ENCODE measurements at places on chromosomes 7 and 10.

DNA sequence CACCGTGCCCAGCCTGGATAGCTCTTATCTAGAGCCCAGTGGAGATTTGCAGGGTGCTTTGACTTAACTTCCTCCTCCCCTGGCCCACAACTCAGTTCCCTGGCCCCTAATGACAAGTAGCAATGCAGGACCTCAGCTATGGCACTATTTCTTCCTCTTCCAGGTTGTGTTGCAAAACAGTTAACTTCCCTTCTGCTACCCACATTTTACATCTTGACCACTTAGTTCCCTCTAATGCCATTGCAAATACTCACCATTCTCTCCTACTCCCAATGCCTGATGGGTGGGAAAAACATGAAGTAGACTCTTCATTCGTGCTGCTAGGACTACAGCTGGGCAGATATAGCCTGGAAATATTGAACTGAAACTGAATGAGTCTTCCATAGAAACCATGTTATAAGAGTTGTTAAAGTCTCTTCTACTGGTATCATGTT, 39.1 kb upstream of the FGL2 start:
- DNase-seq = no peak

DNA sequence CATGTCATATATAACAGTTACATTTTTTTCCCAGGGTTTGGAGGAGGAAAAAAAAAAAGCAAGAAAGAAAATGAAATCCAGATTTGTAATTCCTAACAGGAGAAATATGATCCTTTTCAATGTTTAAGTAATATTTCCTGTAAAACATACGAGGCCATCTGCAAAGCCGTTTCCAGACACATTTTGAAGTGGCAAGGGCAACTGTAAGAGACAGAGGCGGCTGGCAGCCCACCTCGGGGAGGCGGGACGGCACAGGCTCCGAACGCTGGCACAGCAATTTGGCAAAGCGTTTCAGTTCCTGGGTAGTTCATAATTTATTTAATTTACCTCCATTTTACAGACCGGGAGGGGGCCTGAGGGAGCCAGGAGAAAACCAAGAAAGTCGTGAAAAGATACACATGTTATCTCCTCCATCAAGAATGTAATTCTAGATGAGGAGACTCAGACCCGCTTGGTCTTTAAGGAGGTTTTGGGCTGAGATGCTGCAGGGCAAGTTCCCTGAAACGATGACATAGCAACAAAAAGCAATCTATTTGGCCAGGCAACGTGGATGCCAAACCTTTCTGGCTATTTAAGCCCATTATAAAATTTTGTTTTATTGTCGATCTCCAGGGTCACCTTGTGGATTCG, 448.5 kb upstream of the MKI67 start:
- DNase-seq = no peak

DNA sequence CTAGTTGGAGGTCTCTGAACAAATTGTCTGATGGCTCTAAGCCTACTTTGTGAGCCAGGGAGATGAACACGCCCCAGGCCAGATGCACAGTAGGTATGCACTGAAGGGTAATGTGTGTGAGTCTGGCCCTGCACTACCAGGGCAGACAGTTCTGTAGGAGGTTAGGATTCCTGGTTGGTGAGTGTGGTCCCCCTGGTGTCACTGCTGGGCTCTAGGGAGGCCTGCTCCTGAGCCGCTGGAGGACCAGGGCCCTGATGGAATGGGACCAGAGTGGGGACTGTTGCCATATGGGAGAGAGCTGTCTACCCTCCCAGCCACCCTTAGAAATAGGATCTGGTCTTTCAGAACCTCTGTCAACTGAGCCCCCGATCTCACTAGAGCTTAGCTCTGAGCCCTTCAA, 42.0 kb downstream of the CDH23 start:
- DNase-seq = no peak

DNA sequence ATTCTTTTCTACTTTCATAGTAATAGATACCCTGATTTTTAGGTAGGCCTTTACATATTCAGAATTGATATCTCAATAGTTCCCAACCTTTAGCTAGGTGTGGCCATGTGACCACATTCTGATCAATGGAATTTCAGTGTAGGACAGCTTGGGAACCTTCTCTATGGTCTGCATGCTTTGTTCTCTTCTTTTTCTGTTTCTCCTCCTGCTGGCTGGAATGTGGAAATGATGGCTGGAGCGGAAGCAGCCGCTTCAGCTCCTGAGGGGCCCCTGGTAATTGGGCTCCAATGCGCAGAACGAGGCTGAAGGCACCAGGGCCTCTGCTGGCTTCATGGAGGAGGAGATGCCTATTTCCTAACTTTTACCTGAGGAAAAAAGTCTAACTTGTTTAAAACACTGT, 152.6 kb downstream of the ZMYND11 start:
- DNase-seq = no peak

GRCh38 chr10:31288962-31289361, 30.1 kb upstream of the ZEB1 start:
- DNase-seq = no peak

DNA sequence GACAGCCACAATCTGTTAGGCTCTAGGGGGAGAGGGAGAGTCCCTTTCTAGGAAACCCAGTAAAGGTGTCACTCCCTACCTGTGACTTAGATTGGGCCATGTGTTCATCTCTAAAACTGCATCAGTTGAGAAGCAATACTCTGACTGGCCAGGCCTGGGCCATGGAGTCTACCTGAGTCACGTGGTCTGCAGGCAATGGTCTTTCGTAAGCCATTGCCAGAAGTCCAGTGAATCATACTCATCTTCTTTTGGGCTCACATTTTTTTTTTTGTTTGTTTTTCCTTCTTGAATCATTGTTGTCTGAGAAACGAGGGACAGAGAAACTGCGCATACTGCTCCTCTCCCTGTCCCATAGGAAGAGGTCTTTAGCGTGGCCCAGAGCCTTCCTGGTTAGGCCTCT, 215.6 kb downstream of the CCSER2 start:
- no peak for DNase-seq

- no peak for DNase-seq
Observed at GRCh38 chr7:98617051-98617959, at the start of gene NPTX2. NPTX2 (plus strand) TSS chr7:98617285; CDS start chr7:98617462, 177 bp downstream.

DNA sequence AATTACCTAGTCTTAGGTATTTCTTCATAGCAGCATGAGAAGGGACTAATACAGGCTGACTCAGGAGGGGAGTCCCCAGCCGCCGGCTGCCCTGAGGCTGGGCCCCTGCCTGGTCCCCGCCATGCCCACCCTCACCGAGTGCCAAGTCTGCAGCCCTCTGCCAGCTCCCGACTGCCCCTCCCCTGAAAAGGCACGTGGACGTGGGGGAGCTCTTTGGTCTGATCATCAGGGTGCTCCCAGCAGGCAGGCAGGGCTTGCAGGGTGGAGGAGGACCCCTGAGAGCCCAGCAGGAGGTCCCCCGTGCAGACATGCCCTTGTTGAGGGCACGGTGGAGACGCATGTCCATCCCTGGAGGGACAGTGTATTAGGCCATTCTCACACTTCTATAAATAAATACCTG, 110.9 kb downstream of the UNCX start:
- no peak for DNase-seq

GRCh38 chr10:132363376-132363775, 31.4 kb downstream of the LRRC27 start:
- no peak for DNase-seq

DNA sequence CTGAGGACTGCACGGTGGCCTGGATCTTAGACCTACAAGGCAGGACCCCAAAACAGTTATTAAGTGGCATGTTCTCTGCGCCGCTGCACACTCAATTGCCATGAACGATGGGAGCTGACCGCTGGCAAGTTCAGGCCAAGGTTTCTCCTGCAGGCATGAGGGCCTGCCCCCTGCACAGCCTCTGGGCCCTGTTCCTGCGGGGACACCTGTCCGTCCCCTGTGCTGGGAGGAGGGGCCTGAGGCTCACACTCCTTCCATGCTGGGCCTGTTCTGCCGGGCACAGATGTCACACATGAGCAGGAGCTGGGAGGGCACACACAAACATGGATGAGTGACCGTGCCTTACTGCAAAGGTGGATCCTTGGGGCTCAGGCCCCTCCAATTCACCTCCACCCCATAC, 90.0 kb downstream of the PTPRN2 start:
- no peak for DNase-seq

DNA sequence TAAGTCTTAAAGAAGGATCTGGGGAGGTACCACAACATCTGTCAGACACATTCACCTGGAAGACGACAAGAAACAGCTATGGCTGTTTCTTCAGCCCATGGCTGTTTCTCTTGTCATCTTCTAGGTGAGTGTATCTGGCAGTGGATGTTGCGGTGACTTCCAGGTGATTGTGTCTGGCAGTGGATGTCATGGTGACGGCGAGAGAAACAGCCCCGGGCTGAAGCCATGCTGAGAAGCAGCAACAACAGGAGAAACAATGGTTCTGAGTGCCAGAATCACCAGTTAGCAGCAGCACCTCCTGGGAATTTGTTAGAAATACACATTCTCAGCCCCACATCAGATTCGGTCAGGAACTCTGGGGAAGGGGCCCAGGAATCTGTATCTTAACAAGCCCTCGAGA, 68.6 kb upstream of the SYPL1 start:
- DNase-seq = no peak

DNA sequence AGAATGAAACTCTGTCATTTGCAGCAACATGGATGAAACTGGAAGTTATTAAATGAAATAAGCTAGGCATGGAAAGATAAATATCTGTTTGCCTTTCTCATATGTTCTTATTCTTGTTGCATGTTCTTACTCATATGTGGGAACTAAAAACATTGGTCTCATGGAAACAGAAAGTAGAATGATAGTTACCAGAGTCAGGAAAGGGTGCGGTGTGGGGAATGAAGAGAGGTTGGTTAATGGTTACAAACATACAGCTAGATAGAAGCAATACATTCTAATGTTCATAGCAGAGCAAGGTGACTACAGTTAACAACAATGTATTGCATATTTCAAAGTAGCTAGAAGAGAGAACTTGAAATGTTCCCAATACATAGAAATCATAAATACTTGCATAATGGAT, 105.1 kb downstream of the FAM107B start:
- DNase-seq = no peak

GRCh38 chr7:4134631-4135030, 547.5 kb upstream of the FOXK1 start:
- DNase-seq = no peak

- no peak for DNase-seq
Observed at GRCh38 chr7:118305671-118306070, 81.2 kb downstream of the ANKRD7 start.

GRCh38 chr10:60315311-60315710, 74.4 kb downstream of the ANK3 start:
- no peak for DNase-seq

- no peak for DNase-seq
Observed at GRCh38 chr7:158572000-158572828, 15.4 kb downstream of the PTPRN2 start.

DNA sequence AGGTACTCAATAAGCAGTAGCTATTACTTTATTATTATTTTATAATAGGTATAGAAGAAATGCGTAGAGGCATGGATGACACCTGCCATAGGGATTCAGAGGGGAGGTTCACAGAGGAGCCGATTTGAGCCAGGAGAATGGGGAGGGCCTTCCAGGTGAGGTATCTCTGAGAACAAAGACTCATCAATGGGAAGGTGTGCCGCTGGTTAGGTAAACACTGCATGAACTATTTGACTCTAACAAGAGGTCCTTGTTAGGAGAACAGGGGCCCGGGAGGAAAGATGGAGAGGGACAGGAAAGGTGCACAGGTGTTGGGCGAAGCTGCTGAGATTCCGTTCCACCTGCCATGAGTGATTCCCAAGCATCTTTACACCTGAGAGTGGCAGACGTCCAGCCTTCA, 41.8 kb upstream of the TMEM273 start:
- DNase-seq = no peak

DNA sequence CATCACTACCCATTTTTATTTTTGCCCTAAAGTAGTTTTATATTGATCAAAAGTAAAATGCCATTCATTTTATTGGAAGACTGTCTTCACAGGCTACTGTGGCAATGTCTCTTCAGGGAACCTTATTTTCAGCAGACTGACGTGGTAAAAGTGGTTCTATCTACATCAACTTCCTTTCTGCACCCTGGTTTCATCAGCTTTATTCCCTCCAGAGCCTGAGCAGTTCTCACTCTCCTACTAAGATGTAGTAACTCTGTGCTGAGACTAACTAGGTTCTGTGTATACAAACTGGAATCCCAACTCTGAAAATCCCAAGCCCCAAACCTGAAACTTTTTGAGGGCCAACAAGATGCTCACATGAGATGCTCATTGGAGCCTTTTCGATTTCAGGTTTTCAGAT, 155.3 kb downstream of the SFMBT2 start:
- no peak for DNase-seq

DNA sequence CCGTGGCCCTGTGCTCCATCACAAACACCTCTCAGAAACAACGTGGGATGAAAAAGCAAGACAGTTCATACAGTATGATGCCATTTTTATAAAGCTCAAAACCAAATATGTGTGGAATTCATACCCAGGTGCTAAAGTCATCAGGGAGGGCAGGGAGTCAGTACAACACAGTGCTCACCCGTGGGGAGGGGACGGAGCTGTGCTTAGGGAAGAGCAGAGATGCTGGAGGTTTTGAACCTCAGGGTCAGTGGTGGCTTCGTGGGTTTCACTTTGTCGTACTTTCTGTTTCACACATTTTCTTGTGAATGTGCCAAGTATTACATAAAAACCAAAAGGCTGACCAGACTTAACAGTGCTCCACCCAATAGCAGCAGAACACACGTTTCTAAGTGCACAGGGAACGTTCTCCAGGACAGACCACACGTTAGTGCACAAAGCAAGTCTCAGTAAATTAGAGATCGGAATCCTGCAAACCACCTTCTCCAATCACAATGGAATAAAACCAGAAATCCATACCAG, 21.2 kb downstream of the ZMIZ2 start:
- DNase-seq = no peak

GRCh38 chr10:117342641-117343040, 32.6 kb downstream of the PDZD8 start:
- DNase-seq = no peak

- DNase-seq = no peak
Observed at GRCh38 chr10:114375047-114375446, 29.3 kb downstream of the AFAP1L2 start.

GRCh38 chr7:134210976-134211663, 84.0 kb downstream of the LRGUK start:
- no peak for DNase-seq

All from stimulated activated CD4-positive, alpha-beta T cell treated with anti-CD3 and anti-CD28 coated beads, TNF-alpha, amount 100 ng/mL, for 48 hours (primary cell).